NCI-H1092 treated with DMSO at 0.1 percent for 48 hours (cell line): ENCODE measurements at places on chromosomes 2 and 18.

DNA sequence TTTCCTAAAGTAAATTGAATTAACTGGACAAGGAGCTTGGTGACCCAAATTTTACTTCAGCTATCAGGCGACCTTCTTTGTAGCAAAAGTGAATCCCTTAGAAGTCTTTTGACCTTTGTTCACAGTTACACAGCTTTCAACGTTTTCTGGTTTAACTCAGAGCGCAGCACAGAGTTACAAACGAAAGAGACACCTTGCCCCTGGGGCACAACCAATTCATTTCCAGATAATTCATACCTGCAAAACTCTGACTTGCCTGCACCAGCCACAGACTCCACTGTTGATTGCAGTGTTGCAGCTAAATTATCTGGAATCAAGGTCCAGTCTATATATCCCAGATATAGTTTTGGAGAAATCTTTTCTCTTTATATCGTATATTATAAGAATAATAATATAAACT, 358.6 kb upstream of the VWC2L start:
- DNase-seq: no peak

- DNase-seq: no peak
Observed at GRCh38 chr2:172021955-172022354, 22.2 kb downstream of the METAP1D start.

DNA sequence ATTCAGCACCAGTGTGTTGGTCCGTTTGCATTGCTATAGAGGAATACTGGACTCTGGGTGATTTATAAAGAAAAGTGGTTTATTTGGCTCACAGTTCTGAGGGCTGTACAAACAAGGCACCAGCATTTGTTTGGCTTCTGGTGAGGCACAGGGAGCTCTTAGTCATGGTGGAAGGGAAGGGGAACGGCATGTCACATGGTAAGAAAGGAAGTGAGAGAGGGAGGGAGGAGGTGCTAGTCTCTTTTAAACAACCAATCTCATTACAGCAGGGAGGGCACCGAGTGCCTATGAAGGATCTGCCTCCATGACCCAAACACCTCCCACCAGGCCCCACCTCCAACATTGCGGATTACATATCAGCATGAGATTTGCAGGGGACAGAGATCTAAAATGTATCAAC, 143.9 kb upstream of the DLX2 start:
- DNase-seq: no peak

GRCh38 chr2:217285926-217286325, 426.1 kb upstream of the TNP1 start:
- no peak for DNase-seq

- DNase-seq: no peak
Observed at GRCh38 chr2:44578471-44579093, 216.8 kb downstream of the CAMKMT start.

DNA sequence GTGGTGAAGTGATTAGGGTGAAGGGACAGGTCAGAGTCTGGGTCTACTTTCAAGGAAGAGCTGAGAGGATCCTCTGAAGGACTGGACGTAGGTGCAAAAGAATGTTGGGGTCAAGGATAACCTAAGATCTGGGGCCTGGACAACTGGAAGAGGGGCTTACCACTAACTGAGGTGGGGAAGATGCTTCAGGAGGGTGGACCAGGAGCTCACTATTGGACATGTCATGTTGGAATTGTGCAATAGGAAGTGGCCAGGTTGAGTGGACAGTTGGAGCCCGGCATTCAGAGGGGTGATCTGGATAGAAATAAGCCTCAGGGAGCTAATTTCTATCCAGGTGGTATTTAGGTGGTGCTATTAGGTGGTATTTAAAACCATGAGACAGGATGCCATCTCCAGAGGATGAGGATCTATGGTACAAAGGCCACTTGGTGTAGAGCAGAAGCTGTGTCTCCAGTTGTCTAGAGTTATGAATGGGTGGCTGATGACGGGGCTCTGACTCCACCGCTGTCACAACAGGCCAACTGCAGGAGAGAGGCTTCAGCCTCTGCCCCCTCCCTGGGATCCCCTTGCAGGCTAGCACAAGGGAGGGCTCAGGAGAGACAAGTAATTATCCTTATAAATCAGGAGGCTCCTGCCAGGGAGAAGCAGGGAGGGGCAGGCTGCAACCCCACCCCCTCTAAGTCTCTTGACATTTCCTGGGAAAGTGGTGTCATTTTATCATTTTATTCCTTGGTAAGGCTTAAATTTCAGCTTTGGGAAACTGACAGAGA, 158.0 kb downstream of the SMAD7 start:
- no peak for DNase-seq

DNA sequence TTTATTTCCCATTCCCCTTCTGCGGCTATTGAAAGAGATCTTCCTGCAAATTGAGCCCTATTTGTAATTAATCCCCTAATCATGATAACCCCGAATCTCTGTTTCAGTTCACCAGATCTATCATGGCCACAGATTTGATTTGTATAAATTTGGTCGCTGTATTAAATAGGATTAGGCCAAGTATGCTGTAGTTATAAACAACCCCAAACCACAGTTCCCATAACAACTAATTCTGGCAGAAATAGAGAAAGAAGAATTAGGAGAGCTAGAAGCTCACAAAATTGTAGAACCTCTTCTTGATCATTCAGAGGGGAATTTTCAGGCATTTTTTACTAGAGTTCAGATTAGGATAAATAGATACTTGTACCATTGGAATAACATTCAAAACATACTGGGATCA, 433.7 kb upstream of the TNP1 start:
- no peak for DNase-seq

DNA sequence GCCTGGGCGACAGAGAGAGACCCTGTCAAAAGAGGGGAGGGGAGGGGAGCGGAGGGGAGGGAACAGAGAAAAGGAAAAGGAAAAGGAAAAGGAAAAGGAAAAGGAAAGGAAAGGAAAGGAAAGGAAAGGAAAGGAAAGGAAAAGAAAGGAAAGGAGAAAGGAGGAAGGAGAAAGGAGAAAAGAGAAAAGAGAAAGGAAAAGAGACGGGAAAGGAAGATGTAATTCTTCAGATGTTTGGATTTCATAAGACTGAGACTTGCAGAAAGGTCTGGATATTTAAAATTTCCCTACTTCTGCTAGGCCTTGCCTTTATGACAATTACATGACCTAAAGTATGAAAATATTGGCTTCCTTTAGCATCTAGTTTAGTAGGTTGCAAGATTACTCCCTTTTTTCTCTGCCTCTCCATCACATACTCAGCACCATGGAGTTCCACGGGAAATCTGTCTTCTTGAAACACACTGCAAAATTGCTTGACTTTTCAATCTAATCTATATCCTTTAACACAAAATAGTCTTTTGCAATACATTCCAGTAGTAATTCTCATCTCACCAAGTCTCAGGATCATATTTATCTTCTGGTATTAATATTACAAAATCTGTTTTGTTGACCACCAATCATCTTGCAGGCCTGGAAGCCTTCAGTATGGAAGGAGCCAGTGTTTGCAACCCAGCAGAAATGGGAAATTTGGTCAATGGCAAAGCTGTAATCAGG, 383.5 kb downstream of the ZEB2 start:
- DNase-seq: no peak

GRCh38 chr2:201127570-201127969, 11.6 kb downstream of the CFLAR start:
- DNase-seq: no peak

GRCh38 chr2:198371921-198372543, 567.6 kb downstream of the PLCL1 start:
- no peak for DNase-seq

DNA sequence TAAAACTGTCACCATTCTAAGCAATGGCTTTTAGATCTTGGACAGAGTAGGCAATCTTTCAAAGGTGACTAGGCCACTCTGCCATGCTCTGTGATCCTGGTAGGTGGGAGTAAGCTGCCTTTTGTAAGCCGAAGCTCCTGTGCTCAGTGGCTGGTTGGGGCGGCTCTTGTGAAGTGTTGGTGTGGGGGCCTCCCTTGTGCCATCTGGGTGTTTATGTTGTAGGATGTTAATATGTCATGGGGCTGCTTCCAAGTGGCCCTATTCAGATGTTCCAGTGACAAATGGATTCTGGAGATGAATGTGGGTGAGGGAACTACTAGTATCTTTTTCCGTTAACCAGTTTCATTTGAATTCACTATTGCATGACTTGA, 116.8 kb upstream of the SPRED2 start:
- no peak for DNase-seq

DNA sequence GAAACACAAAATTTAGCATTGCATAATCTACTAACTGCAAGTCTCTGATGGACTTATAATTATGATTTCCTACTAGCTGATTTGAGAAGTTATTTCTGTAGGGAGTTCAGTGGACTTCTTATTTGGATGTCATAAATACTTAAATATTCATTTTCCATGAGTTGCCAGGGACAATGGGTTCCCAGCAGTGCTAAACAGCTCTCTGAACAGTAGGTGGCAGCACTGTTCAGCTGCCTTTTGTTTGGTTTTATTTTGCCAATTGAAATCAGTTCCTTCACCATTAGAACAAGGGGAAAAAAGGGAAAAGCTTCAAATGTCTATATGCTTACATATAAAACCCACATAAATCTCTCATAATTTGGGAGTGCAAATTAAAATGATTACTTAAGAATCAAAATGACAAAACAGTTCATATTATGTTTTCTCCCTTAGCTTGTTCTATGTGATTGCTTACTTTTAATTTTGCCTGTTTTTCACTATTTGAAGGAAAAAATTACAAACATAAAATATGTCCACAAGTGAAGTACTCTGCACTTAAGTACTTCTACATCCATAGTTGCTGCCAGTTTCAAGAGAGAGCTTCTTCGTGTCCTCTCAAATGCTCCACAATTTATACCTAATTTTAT, 898.9 kb downstream of the CPS1 start:
- DNase-seq: peak; percentile 61

GRCh38 chr2:42923580-42924417, 131.4 kb upstream of the HAAO start:
- DNase-seq: no peak

GRCh38 chr18:62526098-62527025, 3.5 kb downstream of the ZCCHC2 start:
- DNase-seq: peak; percentile 83

DNA sequence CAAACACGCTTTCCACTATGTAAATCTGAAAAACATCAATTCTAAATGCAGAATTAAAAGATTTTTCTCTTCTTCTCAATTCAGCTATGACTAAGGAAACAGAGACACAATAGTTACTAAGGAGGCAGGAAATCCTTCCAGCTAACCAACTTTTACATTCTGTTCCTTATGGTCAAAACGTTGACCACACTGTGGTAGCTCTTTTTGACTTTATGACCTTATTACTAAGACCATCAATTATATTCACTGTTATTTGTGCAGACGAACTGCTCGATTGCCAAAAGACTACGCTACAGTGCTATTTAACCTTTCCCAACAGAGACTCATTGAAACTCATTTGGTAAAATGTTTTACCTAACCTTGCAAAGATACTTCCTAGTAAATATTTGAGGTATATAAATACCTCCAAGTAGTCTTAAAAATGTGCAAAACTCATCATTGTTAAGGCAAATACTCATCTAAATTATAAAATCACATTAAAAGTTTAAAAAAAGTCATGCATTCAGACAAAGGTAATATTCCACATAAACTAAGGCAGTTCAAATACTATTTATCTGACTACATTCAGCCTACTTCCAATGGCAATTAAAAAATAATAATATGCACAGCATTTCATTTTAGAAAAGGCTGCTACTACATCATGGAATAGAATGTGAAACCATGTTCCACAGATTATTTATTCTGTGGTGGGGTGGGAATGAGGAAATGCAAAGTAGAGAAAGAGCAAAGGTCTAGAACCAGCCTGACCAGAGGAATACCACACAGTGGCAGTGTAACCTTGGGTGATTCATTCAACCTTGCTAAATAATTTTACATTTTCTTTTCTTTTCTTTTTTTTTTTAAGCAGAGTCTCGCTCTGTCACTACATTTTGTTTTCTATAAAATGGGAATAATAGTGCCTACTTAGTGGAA, 139.9 kb downstream of the THADA start:
- no peak for DNase-seq

- no peak for DNase-seq
Observed at GRCh38 chr18:2222270-2223185, 348.8 kb downstream of the METTL4 start.

- DNase-seq: no peak
Observed at GRCh38 chr2:154537024-154537423, 161.5 kb upstream of the KCNJ3 start.

GRCh38 chr2:19787134-19787533, 114.6 kb downstream of the TTC32 start:
- DNase-seq: no peak

- DNase-seq: peak; percentile 43
Observed at GRCh38 chr2:38498045-38498481, 104.7 kb downstream of the HNRNPLL start.

- no peak for DNase-seq
Observed at GRCh38 chr2:7146151-7146550, 228.9 kb downstream of the RNF144A start.

DNA sequence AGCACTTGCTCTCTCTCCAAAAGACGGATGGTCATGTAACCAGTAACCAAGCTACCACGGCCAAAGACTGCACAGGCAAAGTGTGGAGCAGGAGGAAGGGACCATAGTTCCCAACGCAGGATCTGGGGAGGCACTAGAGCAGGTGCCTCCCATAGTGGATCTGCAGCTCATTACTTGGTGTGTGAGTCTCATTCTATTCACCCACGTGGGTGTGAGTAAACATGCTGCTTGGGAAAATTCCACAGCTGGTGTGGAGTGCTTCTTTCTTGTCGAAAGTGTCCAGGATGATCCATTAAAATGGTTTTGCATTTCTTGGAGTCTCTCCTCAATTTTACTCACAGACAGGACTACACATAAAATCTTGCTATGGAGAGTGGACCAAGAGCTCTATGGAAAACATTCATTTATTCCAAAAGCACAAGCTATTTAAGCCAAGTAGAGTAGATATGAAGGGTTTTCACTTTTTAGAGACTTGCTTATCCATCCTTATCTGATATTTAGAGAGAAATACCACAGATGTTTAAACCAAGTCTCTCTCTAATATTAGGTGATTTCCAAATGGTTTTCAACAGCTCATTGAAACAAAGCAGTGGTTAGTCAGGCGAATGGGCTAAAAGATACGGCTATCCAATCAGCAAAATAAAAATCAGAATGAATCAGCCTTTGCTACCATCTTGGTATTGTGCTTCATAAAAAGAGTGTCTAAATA, 104.3 kb upstream of the CCDC195 start:
- no peak for DNase-seq

DNA sequence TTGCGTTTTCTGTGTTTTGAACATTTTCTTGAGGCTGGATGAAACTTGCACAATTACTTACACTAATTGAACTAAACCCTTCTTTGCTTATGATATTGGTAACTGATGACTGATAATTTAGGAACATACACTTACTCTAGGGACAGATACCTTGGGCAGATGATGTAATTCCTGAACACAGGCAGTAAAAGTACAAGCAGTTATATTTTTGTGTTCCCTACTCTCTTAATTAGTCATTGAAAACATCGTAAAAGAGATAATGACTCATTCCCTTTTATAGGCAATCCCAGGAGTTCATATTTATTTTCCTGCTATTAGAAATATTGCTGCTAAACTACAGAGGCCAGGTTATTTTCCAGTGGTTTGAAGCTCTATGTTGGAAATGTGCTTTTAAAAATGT, 46.4 kb downstream of the CCDC85A start:
- no peak for DNase-seq

DNA sequence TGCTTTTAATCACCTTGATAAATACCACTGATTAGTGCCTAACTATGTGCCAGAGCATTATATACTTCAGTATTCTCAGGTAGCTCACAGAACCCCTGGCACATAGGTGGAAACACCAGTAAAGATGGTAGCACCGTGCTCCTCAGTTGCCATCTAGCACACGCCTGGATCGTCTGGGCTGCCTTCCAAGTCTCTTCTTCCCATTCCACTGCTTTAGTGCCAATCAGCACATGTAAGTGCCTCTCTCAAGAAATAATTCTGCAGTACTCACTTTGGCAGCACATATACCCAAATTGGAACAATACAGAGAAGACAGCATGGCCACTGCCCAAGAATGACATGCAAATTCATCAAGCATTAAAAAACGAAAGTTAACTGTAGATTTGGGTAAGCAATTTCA, 13.0 kb downstream of the POLR2D start:
- DNase-seq: no peak
